Transverse colon (tissue), 4 donors: ENCODE measurements at places on chromosomes 3 and 15. TPM values are rescaled to one million over a fixed set of nuclear protein-coding genes. Genes with fewer than 3 reads are reported as not detected.

GRCh38 chr15:48796930-48797329 is 13.9 kb downstream of the CEP152 start:
- no peak for DNase-seq

DNA sequence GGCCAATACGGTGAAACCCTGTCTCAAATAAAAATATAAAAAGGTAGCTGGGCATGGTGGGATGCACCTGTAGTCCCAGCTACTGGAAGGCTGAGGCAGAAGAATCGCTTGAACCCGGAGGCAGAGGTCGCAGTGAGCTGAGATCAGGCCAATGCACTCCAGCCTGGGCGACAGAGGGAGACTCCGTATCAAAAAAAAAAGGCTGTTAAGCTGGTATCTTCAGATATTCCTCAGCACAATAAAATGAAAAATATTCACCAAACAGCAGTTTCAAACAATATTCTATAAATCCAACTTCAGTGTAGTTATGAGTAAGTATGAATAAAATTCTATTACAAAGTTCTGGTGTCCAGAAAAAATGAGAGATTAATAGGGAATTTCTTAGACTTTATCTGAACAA is 14.2 kb downstream of the DENND4A start:
- no peak for DNase-seq

DNA sequence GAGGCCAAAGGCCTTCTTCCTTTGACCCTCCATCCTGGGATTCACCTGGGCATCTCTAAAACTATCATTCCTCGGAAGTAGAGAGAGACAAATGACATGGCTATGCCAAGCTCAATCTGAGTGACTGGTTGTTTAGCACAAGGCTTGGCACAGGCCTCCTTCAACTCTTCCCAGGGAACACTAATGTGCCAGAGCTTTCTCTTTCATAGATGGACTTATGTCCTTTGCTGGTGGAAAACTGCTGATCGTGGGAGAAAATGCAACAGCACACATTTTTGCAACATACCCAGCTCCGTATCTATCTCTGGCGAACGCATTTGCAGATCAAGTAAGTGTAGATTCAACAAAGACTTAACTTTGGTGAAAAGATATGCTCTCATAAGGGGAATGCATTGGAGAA is 36.5 kb downstream of the AQP9 start:
- DNase-seq: no peak

GRCh38 chr15:57625703-57626448 is 34.2 kb downstream of the MYZAP start:
- DNase-seq: no peak

GOLGA8M gene
- total RNA-seq: not detected

GRCh38 chr3:139307601-139308555 is 35.9 kb upstream of the MRPS22 start:
- no peak for DNase-seq

DNA sequence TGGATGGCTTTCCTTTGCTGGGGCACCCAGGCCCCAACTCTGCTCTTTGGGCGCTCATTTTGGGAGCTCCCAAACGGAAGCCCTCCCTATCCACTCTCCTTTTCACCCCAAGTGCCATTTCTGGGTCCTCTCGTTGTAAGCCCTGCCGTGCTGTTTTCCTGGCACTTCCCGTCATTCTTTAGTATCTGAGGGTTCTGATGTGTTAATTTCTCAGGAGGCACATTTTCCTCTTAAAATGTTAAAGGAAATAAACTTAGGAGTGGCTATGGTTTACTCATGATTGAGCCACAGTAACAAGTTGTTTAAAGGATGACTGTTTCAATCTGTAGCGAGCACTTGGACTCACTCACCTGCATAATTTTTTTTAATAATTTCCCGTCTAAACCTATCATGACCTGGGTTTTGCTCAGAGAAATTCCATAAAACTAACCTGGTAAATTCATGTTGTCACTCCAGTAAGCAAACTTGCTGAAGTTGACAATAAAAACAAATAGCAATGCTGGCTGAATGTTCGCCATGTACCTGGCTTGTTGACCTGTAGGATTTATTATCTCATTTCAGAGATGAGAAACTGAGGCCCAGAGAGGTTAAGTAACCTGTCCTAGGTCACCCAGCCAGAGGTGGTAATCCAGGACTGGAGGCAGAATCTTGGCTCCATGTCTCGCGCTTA is 10.6 kb downstream of the ALDH1A3 start:
- no peak for DNase-seq

GRCh38 chr3:77254967-77255831 is 215.3 kb downstream of the ROBO2 start:
- DNase-seq: peak; percentile 16

GRCh38 chr3:98709441-98709840 is 53.7 kb upstream of the ST3GAL6 start:
- no peak for DNase-seq

NTRK3 gene
- total RNA-seq: 1.1 TPM

GRCh38 chr3:48018841-48019240 is 2.6 kb upstream of the MAP4 start:
- DNase-seq: no peak

DNA sequence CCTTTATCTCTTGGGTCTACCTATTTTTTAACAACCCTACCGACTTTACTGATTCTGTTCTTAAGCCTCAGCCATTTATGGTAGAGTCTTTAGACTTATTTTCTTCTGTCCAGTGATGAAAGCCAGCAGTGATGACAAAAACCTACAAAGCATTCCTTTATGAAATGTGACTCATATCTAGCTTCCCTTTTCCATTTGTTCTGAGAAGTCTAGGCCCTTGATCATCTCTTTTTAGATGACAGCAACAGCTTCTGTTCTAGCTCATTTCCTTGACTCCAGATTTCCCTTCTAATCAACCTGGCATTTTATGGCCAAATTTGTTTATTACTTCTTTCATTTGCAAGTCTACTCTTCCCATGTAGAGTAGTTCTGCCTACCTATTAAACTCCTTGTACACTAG is 36.1 kb downstream of the CFAP44 start:
- DNase-seq: no peak

DNA sequence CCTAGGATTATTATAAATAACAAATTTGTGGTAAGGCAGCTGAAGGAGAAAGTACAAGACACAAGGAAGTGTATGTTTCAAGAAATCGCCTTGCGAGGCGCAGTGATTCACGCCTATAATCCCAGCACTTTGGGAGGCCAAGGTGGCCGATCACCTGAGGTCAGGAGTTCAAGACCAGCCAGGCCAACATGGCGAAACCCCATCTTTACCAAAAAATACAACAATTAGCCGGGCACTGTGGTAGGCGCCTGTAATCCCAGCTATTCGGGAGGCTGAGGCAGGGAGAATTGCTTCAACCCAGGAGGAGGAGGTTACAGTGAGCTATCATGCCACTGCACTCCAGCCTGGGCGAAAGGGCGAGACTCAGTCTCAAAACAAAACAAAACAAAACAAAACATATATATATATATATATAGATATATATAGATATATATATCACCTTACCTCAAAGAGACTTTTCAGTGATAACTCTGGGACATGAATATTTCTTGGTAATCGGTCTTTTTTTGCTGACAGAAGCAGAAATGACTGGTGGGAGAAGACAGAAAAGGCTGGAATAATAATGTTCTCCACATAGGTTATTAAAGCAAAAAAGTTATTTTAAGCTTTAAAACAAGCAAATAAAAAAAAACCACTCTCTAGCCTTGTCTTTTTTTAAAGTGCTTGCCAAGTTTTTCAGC is 52.3 kb downstream of the TRANK1 start:
- no peak for DNase-seq

- DNase-seq: no peak
Measured at GRCh38 chr15:52307847-52308246, 12.2 kb upstream of the MYO5C start.

- no peak for DNase-seq
Measured at GRCh38 chr3:49248840-49249227, 28.2 kb downstream of the C3orf62 start.

OR5H2 gene
- total RNA-seq: not detected

GRCh38 chr3:39279745-39280517 is at the start of gene CX3CR1:
Gene CX3CR1 (minus strand): TSS chr3:39280036. CDS start chr3:39266509, 13,527 bp downstream.
- DNase-seq: no peak

GRCh38 chr3:19527746-19528145 is 379.4 kb downstream of the KCNH8 start:
- DNase-seq: no peak

DNA sequence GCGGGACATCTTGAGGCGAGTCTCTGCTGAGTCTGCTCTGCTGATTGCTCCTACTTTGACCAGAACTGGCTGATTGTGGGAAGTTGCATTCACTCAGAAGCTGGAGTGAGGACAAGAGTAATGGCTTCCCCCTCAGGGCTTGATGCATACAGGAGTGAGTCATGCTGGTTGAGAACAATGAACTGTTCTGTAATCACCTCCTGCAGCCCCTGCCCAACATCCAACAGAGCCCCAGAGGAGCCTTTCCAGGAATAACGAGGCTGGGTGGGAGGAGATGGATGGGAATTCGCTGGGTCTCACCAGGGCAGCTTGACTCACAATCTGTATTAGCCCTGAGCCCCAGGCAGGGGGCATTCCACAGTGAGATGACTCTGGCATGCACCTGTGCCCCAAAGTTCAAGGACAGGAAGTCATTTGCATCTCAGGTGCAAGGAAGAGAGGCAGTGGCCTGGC is 85.0 kb downstream of the RAB11A start:
- DNase-seq: no peak
